ENCODE measurements at places on chromosomes 16 and 17. TPM values are rescaled to one million over a fixed set of nuclear protein-coding genes. Genes with fewer than 3 reads are reported as not detected.

- DNase-seq = no peak
Measured at GRCh38 chr16:76913046-76913445, 277.9 kb upstream of the MON1B start.

- DNase-seq = no peak
Measured at GRCh38 chr17:28363776-28364650, 986 bp downstream of the SEBOX start.

- no peak for DNase-seq
Measured at GRCh38 chr17:38600416-38600815, 5.3 kb downstream of the SRCIN1 start.

The BEAN1 gene
- total RNA-seq = 0.23 TPM

The TBC1D3B gene
- total RNA-seq = 2.7 TPM

Measured in esophagus muscularis mucosa (tissue), 4 donors.